NCI-H1417 treated with DMSO at 0.1 percent for 48 hours (cell line): ENCODE measurements at places on chromosomes 1 and 21.

- no peak for DNase-seq
Measured at GRCh38 chr1:25959611-25960010, 38.3 kb downstream of the PAFAH2 start.

DNA sequence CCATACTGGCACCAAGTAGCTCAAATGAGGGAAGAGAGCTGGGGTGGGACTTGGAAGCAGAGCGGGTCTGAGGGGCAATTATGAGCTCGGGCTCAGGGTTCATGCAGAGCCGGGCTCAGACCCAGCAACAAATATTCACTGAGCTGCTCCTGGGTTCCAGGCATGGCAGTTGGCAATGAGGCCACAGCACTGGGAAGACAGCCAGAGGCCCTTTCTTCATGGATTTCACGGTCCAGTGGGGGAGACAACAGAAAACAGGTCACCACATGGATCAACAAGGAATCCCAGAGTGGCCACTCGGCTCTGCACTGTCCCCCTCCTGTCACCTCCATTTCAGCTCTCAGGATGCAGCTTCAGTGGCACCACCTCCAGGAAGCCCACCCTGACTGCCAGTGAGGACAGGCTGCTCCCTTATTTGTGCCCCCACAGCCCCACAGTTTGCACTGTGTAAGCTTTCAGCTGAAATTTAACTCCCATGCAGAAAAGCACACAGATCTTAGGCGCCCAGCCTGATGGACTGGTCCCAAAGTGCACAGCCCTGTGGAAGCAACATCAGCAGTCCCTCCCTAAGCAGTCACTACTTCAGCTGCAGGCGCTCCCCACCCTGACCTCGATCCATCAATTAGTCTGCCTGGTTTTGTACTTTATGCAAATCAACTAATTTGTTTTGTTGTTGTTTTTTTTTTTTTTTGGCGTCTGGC lies 22.4 kb downstream of the ARHGEF19 start:
- no peak for DNase-seq

DNA sequence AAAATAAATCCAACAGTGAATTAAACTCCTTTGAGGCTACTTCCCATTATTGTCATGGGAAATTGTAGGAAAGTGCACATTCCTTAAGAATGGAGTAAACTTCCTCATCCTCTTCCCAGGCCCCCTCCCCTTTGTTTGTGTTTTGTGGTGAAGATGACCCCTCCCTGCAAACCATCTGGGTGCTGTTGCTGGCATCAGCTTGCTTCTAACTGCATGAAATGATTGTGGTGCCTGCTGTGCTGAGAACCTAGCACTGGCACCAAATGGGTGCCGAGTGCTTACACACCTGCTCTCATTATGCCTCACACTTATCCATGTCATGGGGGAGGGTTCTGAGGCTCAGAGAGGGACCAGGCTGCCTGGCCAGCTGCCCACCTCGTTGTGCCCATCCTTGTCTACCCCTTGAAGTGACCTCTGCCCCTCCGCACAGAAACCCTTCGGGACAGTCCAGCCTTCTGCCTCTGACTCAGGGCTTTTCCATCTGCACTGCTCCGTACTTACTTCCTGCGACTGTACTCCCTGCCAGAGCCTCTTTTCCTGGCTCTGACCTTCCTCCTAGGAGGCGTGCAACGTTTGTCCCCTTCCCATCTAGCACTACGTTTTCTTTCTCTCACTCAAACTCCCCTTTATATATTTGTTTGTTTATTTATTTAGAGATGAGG lies 30.6 kb downstream of the CAPN2 start:
- DNase-seq: no peak

DNA sequence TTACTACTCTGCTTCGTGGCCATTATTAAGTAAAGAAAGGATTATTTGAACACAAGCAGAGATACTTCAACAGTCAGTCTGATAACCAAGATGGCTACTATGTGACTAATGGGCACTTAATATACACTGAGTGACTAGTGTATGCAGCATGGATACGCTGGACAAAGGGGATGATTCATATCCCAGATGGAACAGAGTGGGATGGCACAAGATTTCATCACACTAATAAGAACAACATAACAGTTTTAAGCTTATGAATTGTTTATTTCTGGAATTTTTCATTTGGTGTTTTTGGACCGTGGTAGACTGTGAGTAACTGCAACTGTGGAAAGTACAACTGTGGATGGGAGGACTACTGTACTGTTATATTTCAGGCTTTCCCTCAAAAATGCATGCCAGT lies 9.4 kb downstream of the ZCCHC17 start:
- no peak for DNase-seq

- DNase-seq: no peak
Measured at GRCh38 chr1:217535601-217536377, 95.1 kb downstream of the GPATCH2 start.

- DNase-seq: no peak
Measured at GRCh38 chr1:19529664-19530063, 44.3 kb upstream of the CAPZB start.

GRCh38 chr1:70210820-70211219 lies 5.4 kb upstream of the LRRC40 start:
- no peak for DNase-seq

DNA sequence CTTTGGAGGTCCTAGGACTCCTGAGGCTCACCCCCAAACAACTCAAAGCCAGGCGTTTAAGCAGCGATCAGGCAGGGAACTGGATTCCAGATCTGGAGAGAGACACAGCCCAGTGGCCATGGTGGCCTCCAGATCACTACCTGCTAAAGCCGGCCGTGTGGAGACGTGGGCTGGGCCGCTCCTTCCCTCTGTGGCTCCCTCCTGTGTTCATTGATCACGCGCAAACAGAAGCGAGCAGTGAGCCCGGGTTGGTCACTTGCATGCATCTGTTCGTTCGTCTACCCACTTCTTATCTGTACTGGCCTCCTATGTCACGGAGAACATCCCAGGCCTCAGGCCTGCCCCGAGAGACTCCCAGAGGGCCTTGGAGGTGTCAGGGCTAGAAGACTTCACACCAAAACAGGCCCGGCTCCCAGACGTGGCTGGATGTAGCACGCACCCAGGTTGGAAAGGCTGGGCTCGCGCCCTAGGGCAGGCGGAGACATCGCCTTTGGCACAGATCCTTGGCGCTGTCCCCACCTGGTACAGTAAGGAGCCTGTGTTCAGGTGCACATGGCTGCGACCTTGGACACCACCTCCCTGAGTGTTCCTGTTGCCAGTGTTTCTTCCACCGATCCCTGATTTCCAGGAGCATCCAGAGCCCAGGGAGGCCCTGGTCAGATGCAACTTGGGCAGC lies 76.7 kb upstream of the ARHGEF16 start:
- DNase-seq: no peak

DNA sequence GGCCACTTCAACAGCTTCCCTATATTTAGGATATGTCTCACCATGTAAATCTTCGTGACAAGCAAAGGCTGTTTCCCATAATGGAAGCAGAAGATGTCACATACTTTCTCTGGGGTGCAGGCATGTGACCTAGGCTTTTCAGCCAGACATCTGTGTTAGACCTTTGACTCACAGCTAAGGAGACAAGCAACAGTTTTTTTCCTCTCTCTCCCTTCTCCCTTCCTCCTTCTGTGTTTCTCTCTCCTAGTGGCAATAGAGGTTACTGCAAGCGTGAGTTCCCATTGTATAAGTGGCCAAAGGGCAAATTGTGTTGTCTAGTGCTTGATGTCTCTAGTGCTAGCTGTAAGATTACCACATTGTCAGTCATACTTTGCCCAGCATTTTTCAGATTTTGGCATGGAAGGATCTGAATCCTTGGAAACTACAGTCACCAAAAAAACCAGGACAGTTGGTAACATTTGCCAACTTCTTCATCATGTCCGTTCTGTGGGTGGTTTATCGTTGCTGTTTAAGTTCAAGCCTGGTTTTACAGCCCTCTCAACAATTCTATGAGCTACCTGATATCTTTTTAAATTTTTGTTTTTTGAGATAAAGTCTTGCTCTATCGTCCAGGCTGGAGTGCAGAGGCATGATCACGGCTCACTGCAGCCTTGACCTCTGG lies 44.4 kb upstream of the RABGAP1L start:
- DNase-seq: no peak

DNA sequence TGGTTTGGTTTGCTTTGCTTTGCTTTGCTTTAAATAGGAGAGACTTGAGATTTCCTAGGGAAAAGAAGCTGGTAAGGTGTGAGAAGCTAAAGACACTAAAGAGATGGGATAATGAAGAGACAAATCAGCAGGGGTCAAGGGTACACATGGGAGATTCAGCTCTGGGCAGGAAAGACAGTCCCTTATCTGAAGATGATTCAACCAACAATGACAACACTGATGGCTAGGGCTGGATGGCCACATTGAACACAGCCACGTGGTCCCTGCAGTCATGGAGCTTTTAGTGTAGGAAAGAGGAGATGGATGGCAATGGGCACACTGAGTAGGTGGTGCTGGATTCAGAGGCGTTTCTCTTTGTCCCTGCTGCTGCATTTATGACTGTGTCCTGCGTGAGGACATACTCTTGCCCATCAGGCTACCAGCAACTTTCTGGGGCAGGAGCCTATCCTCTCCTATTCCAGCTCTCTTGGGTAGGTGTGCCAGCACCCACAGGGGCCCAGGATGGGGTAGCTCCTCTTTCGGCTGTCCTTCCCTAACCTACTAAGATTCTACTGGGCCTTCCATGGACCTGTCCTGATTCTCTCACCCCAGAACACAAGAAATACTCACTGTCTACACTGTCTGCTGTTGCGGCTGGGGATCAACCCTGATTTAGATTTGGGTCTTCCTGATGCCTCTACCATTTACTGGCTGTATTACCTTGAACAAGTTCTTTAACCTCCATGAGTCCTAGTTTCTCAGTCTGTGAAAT lies 1.4 kb upstream of the SHISA4 start:
- DNase-seq: no peak

GRCh38 chr1:96580920-96581319 lies 140.7 kb upstream of the PTBP2 start:
- no peak for DNase-seq
